Stimulated activated CD8-positive, alpha-beta memory T cell treated with anti-CD3 and anti-CD28 coated beads, Interleukin-7, amount 100 ng/mL, for 48 hours (primary cell): ENCODE measurements at places on chromosomes 2 and 18.

- DNase-seq: no peak
Measured at GRCh38 chr2:54092940-54093339, 22.5 kb upstream of the ACYP2 start.

DNA sequence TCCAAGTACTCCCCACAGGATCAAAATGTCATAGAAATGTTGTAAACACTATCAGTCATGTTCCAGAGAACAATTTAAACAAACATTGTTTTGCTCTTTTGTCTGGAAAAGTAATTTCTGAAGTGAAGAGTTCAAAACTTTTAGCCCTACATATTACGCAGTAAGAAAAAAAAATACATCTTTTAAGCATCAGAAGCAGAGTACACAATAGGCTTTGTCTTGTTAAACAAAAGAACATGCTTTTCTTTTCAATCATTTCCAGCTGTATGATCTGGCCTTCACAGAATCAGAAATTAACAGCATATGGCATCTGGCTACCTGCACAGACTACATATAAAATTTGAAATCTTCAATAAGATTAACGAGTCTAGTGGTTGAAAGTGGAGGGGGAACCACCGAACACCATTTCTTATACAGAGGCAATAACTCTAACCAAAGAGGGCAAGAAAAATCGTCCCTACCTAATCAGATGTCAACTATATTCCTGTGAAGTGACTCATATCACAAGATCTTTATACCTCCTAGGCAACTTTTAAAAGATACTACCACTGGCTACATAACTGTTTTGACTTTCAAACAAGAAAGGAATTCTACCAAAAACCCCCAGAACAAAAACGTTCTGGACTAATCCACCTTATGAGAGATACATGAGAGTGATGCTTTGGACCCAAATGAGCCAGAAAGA, 149.3 kb downstream of the EXOC6B start:
- no peak for DNase-seq

DNA sequence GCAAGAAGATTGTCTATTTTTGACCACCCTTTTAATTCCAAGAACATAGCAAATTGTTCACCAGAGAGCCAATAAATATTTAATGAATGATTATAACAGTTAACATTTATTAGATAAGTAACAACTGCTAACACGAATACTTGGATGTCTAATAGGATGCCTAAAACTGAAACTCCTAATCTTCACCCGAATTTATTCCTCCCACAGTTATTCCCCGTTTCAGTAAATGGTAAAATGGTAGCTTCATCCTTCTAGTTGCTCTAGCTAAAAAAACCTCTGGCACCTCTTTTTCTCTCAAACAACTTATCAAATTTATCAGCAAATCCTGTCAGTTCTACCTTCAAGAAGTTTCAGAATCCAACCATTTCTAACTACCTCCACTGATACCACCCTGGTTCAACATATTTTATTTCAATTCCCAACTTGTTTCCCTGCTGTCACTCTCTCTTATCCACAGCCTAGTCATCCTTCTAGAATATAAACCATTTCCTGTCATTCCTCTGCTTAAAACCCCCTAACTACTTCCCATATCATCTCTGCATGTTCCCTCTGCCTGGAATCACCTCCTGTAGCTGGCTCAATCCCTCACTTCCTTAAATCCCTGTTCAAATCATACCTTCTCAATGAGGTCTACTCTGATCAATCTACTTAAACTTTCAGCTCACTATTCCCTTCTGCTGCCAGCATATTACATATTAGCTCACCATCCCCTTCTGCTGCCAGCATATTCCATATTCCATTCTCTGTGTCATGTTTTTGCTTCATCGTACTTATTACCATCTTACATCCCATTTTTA, 93.8 kb downstream of the ROCK2 start:
- no peak for DNase-seq

GRCh38 chr2:216650626-216651257, 17.5 kb downstream of the IGFBP2 start:
- DNase-seq: no peak

DNA sequence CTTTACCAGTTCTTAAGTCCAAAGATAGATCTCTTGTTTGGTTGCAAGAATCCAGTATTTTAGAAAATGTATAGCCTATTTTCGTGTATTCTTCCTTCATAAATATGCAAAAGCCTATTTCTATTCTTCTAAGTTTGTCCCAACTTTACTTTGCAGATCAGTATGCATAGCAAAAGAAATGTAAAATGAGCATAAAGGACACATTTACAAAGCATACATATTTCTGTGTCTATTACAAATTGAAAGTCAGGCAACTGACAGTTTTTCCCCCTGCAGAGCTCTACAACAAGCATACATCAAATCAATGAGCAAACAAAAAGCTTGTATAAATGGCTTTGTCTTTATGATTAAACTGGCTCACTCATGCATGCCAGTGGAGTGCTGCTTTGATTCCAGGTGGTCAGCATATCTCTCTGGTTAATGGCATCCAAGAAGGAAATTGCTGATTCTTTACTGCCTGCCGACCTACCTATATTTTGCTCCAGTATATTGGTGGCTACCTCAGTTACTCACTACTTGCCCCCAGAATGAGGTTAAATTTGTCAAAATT, 10.0 kb upstream of the VPS54 start:
- no peak for DNase-seq

DNA sequence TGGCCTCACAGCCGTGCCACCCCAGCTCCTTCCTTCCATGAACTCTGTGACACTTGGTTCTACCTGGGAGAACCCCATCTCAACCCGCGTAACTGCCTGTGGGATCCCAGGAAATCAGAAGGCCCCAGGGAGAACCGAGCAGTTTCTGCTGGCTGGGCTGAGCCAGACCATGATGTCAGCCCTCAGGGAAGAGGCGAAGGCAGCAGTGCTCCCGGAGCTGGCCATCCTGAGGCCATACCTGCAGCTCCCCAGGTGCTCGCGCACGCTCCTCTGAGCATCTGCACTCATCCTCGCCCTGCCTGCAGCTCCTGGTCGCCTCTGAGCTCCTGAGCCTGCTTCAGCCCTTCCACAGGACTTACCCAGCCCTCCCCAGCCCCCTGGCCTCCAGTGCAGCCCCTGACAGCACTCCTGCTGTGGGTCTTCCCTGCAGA, 186.1 kb downstream of the SEPTIN10 start:
- no peak for DNase-seq

DNA sequence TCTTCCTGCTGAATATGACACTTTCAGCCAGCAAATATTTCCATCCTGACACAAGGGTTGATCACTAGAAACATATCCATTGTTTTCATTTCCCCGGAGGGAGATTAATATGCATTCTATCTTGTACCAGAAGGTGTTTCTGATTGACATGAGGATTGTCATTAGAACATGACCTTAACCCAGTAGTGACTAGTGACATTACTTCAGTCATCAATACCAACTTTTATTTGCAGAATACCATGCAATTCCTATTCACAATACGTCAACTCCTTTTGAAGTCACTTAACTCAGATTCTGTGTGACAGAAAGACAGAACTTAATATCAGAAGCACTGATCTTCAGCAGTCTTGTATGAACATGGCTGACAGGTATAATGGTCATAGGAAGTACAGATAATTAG, 1108.9 kb upstream of the CRIM1 start:
- no peak for DNase-seq

DNA sequence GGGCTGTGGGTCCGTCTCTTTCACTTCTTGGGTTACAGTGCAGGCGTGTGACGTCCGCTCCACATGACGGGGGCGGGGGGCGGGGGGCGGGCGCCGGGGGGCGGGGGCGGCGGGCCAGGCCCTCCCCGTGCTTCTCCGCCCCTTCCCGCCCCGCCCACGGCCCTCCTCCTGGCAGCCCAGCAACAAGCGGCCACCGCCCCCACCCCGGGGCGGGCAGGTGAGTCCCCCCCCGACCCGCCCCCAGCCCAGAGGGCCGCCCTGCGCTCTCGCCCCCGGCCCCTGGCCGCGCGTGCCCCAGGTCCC, 3.6 kb downstream of the ZNF516 start:
- DNase-seq: no peak

DNA sequence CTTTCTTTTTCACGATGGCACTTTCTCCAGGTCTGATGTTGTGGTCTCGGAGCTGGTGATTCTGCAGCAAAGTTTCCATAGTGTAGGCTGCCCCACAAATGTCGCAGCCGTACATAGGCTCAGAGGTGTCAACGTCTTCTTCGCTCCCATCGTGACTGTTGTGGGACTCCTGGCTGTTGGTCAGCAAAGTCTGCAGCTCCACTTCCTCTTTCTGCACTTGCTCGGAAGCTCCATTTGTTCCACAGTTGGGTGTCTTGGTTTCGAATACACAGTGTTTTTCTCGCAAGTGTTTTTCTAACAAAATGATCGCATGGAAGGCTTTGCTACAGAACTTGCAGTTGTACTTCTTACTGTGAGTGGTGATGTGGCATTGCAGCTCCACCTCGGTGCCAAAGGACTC, 126.8 kb downstream of the ZNF521 start:
- no peak for DNase-seq

GRCh38 chr18:24372279-24372872, 25.2 kb downstream of the OSBPL1A start:
- no peak for DNase-seq

DNA sequence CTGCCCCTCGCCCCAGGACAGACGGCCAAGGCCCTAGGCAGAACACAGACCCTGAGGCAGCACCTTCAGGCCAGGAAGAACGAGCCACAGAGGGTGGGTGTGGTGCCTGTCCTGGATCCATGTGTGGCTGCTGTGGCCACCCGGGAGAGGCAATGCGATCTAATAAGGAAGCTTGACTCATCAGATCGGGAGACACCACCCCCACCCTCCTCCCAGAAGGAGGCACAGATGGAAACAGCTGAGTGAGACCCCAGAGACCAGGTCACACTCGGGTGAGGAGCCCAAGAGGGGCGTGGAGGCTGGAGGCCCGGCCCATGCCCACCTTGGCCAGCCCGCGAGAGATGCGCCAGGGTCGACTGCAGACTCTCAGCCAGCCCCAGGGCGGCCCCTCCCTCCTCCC, 20.3 kb downstream of the KCNG2 start:
- DNase-seq: no peak

DNA sequence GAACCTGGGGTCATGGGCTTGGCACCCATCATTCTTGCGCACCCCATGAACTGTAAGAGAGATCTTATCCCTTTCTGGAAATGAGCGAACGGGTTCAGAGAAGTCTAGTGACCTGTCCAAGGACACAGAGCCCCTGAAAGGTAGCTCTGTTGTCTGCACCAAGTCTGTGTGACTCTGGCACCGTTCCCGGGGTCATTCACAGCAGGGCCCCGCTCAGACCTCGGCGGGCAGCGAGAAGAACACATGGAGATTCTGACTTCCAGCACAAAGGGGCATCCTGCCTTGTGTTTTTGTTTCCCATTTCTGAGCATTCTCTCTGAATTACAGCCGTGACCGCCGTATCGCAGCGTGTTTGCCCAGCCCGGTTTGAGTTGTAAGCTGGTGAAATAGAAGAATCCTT, 231.7 kb downstream of the KLHL29 start:
- DNase-seq: no peak

- DNase-seq: no peak
Measured at GRCh38 chr2:26883956-26884355, 36.0 kb downstream of the DPYSL5 start.

GRCh38 chr2:186442885-186443284, 43.2 kb upstream of the ZC3H15 start:
- DNase-seq: no peak

GRCh38 chr2:144414324-144414845, 105.5 kb downstream of the ZEB2 start:
- no peak for DNase-seq

DNA sequence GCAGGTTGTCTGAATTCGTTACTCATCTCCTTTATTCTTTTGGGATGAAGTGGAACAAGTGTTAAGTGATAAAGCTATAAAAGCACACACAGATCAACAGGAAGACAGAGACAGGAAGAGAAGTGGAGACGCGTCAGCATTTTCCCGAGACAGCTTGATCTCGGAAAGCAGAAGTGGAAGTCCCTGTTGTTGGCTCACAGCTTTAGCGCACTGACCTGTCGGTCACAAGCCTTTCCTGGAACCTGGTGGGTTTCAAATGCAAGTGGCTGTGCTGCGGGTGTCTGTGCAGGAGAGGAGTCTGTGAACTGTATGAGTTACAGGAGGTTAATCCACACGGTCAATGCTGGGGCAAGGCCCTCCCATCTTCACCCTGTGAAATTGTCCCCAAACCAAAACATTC, 116.6 kb upstream of the PELI1 start:
- DNase-seq: no peak

- no peak for DNase-seq
Measured at GRCh38 chr2:205717999-205718398, 35.7 kb downstream of the NRP2 start.

DNA sequence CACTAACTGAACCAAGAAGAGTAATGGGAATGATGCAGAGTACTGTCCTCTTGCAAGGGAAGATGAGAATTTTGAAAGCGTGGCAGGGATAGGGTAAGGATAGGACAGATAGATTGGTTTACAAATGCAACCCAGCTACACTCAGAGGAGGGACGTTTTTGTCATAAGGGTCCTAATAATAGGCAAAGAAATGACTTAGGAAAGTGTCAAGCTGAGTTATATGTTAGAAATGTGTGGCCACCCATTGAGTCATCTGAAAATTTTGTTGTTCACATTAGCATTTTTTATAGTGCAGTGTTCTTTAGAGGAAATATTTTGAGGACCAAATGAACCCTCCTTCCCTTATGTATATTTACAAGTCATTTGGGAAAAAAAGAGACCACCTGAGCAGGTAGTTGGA, 137.5 kb downstream of the PHLPP1 start:
- DNase-seq: no peak

DNA sequence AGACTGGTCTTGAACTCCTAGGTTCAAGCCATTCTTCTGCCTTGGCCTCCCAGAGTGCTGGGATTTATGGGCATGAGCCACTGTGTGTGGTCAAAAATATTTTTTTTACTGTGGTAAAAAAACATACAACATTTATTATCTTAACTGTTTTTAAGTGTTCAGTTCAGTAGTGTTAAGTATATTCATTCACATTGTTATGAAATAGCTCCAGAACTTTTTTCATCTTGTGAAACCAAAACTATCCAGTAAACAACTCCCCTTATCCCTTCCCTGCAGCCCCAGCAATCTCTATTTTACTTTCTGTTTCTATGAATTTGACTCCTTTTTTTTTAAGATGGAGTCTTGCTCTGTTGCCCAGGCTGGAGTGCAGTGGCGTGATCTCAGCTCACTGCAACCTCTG, 9.3 kb downstream of the RMC1 start:
- no peak for DNase-seq

DNA sequence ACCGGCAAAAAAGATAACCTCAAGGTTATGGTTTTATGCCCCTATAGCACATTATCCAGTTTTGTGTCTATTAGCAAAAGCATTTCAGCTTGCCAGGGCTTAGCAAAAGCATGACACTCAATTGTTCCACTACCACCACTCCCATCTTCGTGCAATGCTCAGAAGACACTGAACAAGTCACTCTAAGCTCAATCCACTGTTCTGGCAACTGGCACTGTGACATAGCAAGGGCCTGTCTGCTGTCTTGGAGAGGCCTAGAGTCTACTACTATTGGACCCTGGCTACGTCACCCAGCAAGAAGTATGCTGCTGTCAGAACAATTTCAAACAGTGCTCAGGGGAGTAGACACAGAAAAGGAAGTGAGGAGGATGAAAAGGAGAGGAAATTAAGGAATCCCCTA, 103.5 kb upstream of the PPP1CB start:
- no peak for DNase-seq

- DNase-seq: no peak
Measured at GRCh38 chr2:162215162-162215561, 28.1 kb downstream of the FAP start.

GRCh38 chr2:138877421-138877820, 97.2 kb upstream of the NXPH2 start:
- no peak for DNase-seq

- no peak for DNase-seq
Measured at GRCh38 chr2:12045864-12046291, 299.4 kb downstream of the LPIN1 start.
